ENCODE measurements at places on chromosomes 6 and 20.

DNA sequence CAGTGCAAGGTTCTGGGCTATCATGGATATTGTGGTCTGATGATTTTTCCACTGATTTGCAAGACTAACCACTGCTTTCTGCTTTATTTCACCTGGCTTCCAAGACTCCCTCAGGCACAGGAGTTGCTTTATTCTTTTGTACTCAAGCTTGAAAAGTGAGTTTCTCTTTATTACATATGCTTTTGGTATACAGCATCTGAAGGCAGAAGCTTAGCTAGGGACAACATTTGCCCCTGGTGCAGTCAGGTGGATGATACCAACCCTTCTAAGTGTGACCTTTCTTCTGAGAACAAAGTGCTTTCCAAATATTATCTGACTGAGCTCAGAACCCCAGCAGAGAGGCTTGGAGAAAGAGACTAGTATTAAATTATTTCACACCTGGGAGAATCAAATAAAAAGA, 94.0 kb upstream of the PHACTR1 start:
- no peak for DNase-seq

DNA sequence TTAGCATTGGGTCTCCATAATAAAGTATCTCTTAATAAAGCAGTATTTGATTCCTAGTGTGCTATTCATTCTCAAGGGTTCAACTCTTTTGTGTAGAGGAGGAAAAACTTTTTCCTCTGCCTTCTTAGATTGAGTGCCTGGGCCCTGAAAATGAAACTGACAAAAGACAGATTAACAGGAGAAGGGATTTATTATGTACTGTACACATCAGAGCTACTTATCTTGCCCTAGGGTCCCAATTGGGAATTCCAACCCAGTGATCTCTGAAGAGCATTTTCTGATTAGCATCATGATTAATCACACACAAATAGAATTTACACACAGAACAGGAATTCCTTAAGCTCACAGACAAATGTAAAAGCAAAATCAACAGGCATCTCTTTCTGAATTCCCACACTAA, 128.9 kb downstream of the CD164 start:
- no peak for DNase-seq

GRCh38 chr6:75334266-75335040, 49.9 kb upstream of the TMEM30A start:
- DNase-seq: no peak

DNA sequence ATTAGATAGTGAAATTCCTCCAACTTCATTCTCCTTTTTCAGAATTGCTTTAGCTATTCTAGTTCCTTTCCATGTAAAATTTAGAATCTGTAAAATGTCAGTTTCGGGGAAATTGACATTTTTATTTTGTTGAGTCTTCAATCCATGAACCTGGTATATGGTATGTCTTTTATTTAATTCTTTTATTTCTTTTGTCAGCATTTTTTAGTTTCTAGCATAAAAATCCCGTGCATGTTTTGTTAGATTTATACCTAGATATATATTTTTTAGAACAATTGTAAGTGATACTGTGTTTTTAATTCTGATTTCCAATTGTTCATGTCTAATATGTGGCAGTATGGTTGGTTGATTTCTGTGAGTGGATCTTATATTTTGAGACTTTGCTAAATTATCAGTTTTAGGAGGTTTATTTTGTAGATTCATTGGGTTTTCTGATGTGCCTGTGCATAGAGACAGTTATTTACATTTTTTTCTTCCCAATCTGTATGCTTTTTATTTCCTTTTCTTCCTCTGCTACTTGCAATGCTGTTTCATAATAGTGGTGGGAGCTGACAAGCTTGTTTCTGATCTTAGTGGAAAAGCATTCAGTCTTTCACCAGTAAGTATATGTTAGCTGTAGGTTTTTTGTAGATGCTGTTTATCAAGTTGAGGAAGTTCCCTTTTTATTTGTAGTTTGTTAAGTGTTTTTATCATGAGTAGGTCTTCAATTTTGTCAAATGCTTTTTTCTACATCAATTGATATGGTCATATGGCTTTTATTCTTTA, 13.7 kb downstream of the TAB2 start:
- no peak for DNase-seq

GRCh38 chr6:24554474-24554873, 59.7 kb downstream of the ALDH5A1 start:
- DNase-seq: no peak

DNA sequence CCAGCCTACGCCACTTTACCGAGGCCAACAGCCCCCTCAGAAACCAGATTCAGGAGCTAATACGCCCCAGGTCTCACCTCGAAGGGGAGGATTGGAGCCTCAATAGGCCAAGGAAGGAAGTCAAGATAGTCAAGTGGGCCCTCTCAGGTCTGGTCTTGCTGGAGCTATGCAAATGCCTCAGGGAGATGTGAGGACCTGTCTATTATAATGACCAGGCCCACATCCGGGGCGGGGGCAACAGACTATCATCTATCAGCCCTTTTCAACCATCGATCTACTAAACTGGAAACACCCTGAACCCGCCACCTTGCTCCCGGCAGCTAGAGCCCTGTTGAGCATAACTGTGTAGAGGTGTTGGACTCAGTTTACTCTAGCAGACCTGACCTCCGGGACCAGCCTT, 12.7 kb upstream of the GSTA3 start:
- no peak for DNase-seq

DNA sequence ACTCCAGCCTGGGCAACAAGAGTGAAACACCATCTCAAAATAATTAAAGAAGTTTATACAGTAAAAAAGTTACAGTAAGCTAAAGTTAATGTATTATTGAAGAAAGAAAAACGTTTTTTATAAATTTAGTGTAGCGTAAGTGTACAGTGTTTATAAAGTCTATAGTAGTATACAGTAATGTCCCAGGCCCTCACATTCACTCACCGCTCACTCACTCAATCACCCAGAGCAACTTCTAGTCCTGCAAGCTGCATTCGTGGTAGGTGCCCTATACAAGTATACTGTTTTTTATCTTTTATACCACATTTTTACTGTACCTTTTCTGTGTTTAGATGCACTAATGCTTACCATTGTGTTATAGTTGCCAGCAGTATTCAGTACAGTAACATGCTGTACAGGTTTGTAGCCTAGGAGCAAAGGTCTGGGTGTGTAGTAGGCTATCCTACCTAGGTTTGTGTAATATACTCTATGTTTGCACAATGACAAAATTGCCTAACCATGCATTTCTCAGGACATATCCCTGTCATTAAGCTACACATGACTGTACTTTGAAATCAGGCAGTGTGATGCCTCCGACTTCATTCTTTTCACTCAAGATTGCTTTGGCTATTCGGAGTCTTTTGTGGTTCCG, 16.7 kb downstream of the MGME1 start:
- no peak for DNase-seq

DNA sequence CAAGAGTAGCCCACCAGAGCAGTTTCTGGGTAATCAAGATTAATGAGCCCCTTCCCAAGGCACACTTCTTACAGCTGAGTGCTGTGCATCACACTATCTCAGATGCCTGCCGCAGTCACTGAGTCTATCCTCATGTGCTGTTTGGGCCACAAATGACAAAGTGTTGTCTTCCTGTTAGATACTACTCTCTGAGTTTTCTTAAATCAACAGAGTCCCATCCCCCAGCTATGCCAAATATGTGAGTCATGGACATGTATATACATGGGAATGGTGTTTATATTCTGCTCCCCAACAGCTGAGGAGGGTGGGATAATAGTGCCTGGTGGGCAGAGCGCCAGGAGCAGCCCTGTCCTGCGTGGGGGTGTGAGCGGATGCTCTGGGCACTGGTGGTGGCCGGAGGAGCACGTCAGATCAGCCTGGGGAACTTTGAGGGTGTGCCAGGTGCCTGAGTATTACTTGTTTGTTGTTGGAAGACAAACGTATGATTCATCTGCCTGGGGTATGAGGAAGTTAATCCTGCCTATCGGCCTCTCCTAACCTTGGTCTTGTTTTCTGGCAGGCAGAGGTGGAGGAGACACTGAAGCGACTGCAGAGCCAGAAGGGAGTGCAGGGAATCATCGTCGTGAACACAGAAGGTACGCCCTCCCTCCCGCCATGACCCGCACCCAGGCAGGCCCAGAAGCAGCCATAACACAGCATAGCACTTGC, 9.6 kb downstream of the DYNLRB1 start:
- no peak for DNase-seq

DNA sequence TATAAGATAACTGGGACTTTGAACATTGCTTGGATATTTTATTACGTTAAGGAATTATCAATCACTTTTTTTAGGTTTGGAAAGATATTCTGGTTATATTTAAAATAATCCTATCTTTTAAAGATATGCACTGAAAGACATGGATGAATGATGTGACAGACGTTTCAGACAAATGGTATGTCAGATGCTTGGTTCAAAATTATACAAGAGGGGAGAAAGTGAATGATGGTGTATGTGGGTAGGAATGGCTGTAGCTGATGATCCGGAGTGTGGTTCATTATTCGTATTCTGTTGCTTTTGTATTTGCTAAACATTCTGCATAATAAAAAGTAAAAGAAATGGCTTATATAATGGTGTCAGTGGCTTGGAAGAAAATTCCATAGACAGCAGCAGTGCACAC, 51.0 kb upstream of the SNRPB2 start:
- DNase-seq: no peak

- DNase-seq: no peak
Observed at GRCh38 chr6:111633822-111634221, 28.1 kb upstream of the TRAF3IP2 start.

- DNase-seq: no peak
Observed at GRCh38 chr20:50142812-50143211, 10.7 kb downstream of the PEDS1 start.

DNA sequence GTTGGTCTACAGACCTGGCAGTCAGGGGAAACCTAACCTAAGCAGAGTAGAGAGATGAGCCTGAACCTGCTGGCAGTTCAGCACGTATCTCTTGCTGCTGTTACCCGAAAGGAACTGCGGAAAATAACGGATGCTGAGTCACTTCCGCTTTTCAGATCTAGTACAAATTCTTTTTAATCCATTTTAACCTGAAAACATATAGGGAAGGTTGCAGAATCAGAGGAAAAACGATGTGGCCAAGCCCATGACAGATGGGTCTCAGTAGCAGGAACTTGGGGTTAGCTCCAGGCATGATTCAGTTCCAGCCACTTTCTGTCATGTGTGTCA, 351.9 kb upstream of the PRND start:
- DNase-seq: no peak

DNA sequence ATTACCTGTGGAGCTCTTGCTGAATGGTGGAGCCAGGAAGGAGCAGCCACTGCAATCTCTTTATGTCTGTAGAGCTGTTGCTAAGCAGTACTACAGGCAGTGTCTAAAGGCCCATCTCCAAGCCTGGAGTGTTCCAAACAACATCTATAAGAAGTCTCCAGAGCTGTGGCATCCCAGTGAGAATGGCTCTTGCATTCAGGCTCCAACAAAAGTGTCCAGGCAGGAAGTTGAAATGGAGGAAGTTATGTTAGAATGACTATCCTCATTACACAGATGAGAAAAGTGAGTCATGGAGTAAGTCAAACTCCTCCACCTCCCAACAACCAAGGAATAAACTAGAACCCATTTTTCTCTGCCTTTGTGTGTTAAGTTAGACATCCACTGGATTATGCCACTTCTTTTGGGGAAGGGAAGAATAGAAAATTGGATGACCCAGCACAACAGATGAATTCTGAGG, 288.5 kb upstream of the STXBP5 start:
- no peak for DNase-seq

- DNase-seq: no peak
Observed at GRCh38 chr6:106745197-106745770, 115.9 kb downstream of the QRSL1 start.

DNA sequence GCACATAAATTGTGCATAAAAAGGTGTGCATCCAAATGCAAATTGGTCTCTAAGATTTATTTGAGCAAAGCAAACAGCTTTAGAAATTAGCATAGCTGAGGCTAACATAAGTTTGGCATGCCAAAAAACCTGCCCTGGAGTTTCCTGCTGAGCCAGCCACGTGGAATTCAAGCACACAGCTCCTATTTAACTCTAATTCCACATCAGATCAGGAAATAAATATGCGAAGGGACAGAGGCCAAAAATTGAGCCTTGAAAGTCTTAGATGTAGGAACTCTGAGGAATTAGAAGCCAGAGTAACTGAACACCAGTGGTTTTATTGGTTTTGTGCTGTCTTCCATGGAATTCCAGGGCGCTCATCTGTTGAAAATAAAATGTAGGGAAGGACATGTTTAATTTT, 19.6 kb downstream of the SOBP start:
- no peak for DNase-seq

DNA sequence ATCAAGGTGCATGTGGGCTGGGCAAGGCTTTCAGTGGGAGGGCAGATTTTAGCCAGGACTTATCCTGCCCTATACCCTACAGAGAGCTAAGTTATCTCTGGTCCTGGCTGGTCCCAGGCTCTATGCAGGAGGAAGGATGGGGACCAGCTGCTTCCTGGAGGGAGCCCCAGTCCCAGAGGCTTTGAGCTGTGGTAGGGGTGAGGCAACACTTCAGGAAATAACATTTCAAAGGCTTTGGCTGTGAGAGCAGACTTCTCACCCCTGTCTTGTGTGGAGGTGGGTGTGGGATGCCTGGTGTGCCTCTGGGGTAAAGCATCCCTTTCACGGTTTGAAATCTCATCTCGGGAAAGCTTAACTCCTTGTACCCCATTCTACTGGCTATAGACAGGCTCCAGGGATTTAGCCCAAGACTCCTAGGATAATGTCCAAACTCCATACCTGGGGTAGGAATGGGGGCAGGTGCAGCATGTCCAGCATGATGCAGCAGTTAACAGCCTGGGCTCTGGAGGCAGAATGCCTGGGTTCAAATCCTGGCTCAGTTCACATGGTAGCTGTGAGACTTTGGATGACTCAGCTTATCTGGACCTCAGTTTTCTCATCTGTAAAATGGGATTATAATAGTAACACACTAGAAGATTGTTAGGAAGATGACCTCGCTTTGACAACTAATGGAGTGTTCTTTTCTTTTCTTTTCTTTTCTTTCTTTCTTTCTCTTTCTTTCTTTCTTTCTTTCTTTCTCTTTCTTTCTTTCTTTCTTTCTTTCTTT, 27.5 kb upstream of the SIRPA start:
- DNase-seq: no peak

DNA sequence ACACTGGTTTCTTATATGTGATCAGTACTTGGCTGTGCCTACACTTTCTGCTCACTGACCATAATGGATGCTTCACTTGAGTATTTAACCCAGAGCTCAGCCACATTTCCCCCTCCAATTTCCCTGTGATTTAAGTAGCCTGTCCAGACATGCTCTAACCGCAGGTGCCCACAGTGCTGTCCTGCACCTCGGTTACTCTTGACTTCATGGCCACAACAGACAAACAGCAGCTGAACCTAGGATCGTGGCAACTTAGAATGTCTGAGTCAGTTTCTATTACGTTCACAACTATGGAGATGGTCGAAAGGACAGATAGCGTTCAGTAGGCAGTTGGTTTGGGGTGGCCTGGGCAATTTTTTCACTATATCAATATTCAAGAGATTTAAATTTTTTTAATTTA, 306.9 kb upstream of the SGK1 start:
- DNase-seq: no peak

DNA sequence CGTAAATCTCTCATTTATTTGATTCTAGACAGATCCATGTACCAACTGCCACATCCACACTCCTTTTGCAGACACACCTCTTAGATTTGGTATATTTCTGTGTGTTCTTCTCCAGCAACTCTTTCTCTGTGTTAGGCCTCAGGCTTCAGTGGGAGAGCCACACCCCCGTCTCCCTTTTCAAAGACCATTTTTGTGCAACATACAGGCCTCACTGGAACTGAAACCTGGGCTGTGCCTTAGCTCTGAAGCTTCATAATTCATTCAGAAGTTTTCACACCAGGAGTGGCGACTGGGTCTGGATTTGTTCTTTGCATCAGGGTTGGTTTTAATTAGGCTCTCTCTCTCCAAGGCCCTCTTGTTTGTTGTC, 170.2 kb downstream of the THBS2 start:
- DNase-seq: no peak

GRCh38 chr20:34886122-34886521, 9.7 kb downstream of the ACSS2 start:
- no peak for DNase-seq

All from right kidney (tissue), 9 donors.